ENCODE measurements at places on chromosomes 12 and 14.

DNA sequence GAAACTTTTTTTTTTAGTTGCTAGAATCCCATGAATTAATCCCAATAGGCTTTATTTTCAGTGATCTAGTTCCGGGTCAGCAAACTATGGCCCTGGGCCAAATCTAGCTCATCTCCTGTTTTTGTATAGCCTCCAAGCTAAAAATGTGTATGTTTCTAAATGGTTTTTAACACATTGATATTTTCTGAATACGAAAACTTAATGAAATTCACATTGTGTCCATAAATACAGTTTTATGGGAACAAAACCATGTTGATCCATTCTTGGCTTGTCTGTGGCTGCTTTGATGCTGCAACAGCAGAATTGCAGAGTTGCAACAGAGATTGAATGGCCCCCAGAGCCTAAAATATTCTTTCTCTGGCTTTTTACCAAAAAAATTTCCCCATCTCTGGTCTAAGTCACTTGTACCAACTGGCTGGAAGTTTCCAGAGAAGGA, 47.5 kb downstream of the ZNF664 start:
- no peak for ATAC-seq

DNA sequence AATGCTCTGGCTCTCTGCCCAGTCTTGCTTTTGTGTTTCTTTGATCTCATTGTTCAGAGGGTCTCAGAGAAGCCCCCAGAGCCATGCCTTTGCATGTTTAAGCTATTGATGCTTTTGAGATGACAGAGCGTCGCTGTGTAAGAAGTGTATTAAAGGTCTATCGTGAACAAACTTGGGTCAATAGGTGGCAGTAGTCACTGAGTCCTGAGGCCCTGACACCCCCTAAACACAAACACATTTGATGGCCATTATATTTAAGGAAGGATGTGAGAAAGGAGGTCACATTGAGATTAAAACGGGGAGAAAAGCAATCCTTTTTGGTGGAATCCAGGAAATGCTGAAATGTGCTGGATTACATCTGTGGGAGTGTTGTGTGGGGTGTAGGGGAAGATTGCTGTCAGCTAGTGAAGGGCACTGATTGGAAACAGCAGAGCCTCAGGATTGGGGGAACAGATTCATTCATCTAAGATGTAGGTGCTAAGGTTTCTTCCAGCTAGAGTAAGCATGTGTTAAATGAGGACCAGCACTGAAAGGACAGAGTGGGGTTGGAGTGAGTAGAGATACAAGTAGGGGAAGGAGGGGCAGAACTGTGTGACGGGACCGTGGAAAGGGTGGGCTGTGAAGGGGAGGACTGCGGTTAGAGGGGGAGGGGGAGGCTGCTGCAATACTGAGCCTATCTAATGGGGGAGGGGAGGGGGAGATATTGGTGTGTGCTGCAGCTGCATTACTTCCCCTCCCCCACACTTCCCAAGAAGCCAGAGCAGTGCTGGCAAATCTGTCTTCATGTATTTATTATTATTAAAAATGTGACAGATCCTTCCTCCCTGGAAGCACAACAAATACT, 12.7 kb downstream of the NGDN start:
- no peak for ATAC-seq

- ATAC-seq: no peak
Measured at GRCh38 chr14:36207500-36207899, 31.0 kb upstream of the PTCSC3 start.

- no peak for ATAC-seq
Measured at GRCh38 chr14:91119556-91120311, 5.9 kb downstream of the DGLUCY start.

- ATAC-seq: peak; percentile 83
Measured at GRCh38 chr12:49131051-49131893, at the start of gene TUBA1B. Gene TUBA1B, minus strand, starts transcription at chr12:49131395. Its CDS starts 95 bp downstream, at chr12:49131300.

- no peak for ATAC-seq
Measured at GRCh38 chr14:30527196-30527595, 31.8 kb upstream of the G2E3 start.

GRCh38 chr12:7092229-7092985, at the start of gene C1R:
Gene C1R, minus strand, starts transcription at chr12:7092445. Its CDS starts 57 bp downstream, at chr12:7092388.
- peak; percentile 64 for ATAC-seq

DNA sequence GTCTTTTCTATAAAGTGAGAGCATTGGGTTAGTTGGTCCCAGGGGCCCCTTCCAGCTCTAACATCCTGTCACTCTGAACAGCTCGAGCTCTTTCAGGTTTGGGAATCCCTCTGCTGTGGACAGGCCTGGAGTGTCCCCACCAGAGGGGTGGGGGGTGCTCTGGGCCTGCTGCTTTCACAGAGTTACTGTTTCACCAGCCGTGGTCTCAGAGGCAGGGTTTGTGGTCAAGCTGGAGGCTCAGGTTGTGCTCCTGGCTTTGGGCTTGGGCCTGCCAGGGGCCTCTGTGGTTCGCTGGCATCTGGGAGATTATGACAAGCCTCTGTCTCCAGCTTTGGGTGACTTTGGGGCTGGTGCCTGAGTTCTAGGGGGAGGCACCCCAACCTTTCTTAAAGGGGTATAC, 59.6 kb downstream of the FBXL14 start:
- no peak for ATAC-seq

DNA sequence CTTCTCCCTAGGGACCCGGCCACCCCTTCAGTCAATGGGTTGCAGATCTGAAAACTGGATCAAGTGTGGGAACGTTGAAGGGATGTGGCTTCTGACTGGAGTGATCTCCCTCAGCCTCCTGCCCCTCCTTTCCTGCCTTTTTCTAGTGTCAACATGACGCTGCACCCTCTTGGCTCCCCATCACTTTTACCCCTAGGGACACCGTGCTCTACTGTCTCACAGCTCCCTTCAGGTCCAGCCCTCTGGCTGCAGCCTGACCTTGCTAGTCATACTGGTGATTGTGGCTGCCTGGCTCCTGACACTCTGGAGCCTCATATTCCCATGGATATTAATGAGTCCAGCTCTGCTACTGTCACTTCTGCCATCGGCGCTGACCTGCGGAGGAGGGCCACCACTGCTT, 51.5 kb upstream of the RASSF3 start:
- no peak for ATAC-seq

GRCh38 chr12:25518512-25518911, 34.6 kb downstream of the LMNTD1 start:
- ATAC-seq: no peak

DNA sequence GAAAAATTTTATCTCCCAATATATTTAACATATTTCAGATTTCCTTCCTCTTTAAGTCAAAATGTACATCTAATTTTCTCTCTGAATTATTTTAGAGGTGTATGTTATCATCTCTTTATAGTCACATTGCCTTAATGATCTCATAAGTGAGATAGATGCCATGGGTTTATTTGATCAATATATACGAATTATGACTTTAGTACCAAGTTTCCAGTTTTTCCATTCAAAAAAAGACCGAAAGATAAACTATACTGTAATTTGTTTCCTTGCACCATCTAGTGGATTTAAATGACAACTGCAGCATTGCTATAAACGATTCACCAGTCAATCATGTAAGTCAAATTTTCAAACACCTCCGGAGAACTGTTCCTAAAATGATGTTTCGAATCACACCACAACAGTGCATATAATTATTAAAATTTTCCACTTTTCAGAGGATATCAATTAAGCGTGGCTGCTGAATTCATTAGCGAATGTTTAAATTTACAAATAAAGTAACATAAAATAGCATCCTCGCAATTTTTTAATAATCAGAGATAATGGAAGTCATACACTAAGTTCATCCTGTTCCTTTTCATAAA, 419 bp upstream of the ATXN7L3B start:
- peak; percentile 34 for ATAC-seq

DNA sequence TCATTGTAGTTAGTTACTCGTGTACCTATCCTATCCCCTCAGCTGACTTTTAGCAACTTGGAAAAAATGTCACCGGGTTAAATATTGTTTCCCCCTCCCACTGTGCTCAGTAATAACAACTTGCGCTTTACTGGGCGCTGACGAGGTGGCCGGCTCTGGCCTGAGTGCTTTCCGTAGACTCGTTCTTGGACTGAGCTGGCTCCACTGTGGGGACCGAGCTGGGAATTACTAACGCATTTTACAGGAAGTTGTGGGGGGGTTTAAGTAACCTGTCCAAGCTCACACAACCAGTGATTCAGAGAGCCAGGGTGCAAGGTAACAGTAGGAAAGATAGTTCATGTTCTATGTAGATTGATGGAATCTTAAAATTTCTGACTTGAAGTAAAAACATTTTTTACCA, 82.5 kb upstream of the KICS2 start:
- no peak for ATAC-seq

- ATAC-seq: peak; percentile 68
Measured at GRCh38 chr14:90301668-90302090, 30.1 kb downstream of the NRDE2 start.

GRCh38 chr14:87805315-87805723, 187.7 kb downstream of the GALC start:
- ATAC-seq: no peak

DNA sequence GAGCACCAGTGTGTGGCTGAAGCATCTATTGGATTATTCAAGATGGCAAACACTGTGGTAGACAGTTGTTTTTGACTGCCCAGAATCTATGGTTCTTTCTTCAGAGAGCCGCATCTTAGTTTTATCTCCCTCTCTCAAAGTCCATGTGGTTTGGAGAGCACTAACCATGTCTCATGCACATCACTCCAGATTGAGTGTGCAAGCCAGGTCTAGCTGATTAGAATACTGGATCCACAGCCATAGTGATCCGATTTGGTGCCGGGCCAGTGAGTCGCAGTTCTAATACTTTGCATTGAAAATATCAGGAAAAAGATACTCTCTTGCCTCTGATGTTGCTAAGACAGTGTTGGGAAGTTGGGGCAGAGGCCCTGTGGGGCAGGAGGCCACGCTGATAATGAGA, 4.6 kb upstream of the SBNO1 start:
- no peak for ATAC-seq

DNA sequence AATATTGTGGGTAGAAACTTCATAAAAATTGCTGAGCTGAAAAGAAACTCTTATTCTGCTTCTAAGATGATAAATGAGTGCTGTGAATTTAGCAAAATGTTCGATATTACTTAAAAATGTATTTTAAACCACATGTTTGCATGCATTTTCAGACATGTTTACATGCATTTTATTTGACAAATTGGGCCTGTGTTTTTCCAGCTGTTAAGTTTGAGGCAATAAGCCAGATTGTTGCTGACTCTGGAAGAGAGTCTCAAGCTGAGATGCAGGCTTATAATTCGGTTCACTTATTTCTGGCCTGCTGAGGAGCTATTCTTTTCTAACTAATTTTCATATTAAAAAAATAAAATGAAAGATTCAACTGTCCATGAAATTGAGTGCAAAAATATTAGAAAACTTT, 110.1 kb downstream of the SYNE2 start:
- no peak for ATAC-seq

- no peak for ATAC-seq
Measured at GRCh38 chr12:53770281-53770680, 18.5 kb upstream of the CISTR start.

DNA sequence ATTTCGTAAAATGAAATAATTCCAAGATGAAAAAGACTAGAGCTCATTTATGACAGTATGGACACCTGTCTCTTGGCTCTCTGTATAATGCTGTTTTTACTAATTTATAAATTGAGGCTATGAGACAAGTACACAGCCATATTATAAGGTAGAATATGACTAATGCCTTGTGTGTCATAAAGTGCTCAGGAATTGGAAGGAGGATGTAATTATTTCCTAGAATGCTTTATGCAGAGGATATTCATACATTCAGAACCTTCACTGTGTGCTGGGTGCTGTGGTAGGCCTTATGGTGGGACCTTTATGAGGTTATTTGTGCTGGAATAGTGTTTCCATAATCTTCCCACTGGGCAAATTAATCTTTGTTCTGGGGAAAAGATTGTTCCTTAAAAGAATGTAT, 13.3 kb downstream of the PCNX1 start:
- no peak for ATAC-seq

Data from motor neuron (in vitro differentiated cells).